AG04450 (cell line): ENCODE measurements at places on chromosomes 1 and 21.

DNA sequence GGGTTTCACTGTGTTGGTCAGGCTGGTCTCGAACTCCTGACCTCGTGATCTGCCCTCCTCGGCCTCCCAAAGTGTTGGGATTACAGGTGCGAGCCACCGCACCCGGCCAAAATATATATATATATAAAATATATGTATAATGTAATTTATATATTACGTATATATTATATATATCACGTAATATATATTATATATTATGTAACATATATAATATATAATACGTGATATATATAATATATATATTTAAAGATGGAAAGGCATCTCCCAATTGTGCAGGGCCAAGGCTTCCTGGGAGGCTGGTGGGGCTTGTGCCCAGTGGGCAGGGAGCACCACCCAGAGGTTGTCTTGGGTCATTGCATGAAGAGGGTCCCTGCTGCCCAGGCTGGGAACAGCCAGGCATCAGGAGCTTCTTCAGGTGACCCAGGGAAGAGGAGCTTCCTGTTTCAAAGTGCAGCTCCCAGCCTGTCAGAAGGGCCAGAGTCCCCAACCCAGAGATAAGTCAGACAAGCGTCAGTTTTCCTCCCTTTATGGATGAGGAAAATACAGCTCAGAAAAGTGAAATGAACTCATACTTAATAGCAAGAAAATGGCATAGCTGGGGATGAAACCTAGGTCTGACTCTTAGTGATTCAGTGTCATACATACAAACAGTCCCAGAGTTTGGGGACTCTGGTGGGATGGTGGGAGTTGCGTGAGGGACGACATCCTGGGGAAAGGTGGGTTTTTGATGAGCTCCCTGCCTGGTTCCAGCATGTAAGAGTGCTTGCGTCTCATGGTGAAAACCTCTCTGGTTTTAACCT lies 12.0 kb downstream of the UBE2Q1 start:
- no peak for DNase-seq

GRCh38 chr1:17207540-17207939 lies 2.6 kb downstream of the PADI1 start:
- no peak for DNase-seq

GRCh38 chr1:165843304-165843703 lies 15.9 kb downstream of the UCK2 start:
- DNase-seq, result no peak

DNA sequence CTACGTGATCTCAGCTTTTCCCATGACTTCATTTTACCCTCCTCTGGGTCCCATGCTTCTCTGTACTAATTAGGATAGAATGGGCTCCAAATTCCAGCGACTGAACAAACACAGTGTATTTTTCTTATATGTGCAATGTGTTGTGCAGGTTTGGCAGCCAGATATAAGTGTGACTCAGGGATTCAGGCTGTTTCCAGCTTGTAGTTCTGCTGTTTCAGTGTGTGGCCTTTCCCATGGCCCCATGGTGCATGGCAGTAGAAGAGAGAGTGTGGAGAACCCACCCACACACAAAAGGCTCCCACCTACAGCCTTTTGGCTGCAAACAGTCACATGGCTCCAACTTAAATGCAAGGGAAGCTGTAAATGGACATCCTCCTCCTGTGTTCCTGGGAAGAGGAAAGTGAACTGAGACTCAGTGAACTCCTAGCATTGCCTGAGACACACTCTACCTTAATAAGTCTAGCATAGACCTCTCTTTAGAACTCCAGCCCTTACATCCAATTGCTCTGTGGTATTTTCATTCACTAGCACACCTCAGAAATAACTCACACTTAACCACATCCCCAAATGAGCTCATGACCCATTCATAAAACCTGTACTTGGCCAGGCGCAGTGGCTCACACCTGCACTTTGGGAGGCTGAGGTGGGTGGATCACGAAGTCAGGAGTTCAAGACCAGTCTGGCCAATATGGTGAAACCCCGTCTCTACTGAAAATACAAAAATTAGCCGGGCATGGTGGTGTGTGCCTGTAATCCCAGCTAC lies 58.7 kb downstream of the KIAA0040 start:
- no peak for DNase-seq
